ENCODE measurements at places on chromosomes 7 and 10.

DNA sequence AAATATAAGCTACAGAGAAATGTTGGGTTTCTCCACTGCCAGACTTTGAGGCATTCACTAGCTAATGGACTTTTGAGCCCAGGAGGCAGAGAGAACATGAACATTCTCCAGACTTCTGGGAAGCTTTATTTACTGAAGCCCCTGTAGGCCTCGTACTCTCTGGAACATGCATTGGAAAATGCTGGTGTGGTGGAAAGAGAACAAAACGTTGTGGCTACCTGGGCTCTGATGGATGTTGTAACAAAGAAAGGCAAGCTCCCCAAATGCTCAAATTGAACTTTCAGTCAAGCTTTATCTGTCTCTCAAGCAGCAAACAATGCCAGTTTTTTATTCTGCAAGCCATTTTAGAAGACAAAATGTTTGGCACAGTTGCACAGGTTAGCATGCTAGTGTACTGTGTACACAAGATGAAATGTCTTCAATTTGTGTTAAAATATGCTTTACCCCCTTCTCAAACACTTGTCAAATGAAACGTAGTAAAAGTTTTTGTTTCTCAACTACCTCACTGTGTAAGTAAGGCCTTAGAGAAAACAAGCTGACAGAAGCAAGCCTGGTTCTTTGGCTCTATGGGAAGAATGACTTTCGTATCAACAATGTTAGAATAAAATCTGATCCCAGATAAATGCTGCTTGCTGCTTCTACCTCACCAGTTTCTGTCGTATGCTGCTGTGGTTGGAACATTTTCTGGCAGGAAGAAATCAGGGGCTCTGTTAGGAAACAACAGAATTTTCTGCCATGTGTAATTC lies 71.0 kb upstream of the CC2D2B start:
- no peak for DNase-seq

GRCh38 chr7:78301407-78301806 lies 502.8 kb downstream of the PHTF2 start:
- no peak for DNase-seq

DNA sequence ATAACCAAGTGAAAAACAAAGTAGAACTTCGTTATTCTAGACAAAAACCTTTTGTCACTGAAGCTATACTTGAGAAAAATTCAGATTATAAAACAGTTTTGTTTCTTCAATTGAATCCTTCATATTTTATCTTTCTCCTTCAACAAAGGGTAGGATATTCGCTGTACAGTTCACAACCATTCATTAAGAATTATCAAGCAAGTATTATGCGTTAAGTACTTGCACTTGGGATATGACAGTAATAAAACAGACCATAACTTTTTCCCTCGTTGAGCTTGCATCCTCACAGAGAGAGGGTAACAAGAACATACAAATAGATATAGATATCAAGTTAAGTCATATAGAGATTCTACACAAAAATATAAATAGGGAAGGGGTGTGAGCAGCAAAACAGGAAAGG lies 61.2 kb upstream of the MEOX2 start:
- no peak for DNase-seq

- DNase-seq = no peak
Measured at GRCh38 chr10:99621454-99622251, 1.4 kb upstream of the SLC25A28 start.

- DNase-seq = no peak
Measured at GRCh38 chr10:110992006-110992800, 72.8 kb downstream of the SHOC2 start.

DNA sequence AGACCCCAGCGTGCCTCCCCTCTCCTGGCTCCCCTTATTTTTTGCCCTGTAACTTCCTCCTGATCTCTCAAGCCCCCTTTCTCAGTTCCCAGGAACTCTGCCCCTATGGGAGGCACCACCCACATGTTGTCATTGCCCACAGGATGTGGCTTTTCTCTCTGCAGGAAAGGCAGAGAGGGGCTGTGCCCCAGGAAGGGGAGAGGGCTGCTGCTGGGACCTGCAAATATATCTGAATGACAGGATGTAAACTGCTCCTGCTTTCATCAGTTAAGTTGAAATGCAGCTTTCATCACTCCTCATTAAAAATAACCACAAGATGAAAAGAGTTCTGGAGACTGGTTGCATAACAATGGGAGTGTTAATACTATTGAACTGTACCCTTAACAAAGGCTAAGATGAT lies 103.3 kb downstream of the CLEC2L start:
- DNase-seq = peak; percentile 54

- DNase-seq = no peak
Measured at GRCh38 chr7:20158684-20159083, 58.5 kb downstream of the MACC1 start.

DNA sequence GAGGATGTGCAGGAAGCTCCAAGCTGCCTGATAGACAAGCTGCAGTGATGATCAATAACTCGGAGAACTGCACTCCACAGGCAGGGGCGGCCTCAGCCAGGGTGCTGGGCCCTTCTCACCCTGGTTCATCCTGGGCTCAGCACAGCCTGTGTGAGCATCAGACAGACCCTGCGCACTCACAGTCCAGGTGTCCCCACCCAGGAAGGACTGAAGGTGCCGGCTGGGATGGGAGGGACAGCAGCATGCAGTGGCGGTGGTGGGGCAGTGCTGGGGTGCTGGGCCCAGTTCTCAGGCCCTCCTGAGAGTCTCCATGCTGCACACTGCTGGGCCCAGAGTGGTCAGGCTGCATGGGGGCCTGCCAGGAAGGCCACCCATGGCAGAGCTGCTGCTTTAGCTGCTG lies 74.1 kb downstream of the ITIH5 start:
- DNase-seq = no peak

- DNase-seq = no peak
Measured at GRCh38 chr10:80132299-80133139, at the start of gene PLAC9. TSS of gene PLAC9 (plus strand) at chr10:80132730. CDS start at chr10:80132763, 33 bp downstream.

DNA sequence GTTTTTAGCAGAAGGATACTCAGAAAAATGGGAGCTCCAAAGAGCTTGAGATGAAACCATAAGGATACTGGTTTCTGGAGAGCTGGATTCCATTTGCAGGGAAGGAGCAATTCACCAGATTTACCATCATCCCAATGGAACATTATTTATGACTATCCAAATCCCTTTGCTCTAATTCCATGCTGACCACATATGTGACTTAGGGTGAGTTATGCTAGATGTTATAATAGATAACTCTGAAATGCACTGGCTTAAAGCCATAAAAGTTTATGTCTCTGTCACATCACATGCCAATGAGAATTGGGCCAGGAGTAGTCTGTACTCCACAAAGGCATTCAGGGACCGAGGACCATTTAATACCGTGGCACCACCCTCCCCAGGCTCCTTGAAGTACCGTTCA lies 185.2 kb downstream of the SKIDA1 start:
- no peak for DNase-seq

DNA sequence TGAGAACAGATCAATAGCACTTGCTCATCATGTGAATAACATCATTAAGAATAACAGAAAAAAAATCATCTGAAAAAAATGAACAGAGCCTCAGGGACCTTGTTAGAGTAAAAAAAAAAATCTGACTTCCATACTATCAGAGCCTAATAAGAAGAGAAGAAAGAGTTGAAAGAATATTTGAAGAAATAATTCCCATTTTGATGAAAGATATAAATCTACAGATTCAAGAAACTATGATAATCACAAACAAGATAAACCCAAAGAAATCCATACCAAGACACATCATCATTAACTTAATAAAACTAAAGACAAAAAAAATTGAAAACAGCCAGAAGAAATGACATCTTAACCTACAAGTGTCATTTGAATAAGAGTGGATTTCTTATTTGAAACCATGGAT lies 134.4 kb downstream of the BMS1 start:
- DNase-seq = no peak

All from activated CD8-positive, alpha-beta memory T cell treated with anti-CD3 and anti-CD28 coated beads, Interleukin-2, amount 10 ng/mL, durations not matched to agents 7 days and 5 days (primary cell).